ENCODE measurements at places on chromosomes 6 and 20. TPM values are rescaled to one million over a fixed set of nuclear protein-coding genes. Genes with fewer than 3 reads are reported as not detected.

The ZNF311 gene
- total RNA-seq: 2.1 TPM

The LAMP5 gene
- total RNA-seq: not detected

The NUDT3 gene
- 13.7 TPM for total RNA-seq

The C6orf141 gene
- 0.67 TPM for total RNA-seq
